ENCODE measurements at places on chromosomes 7 and 10.

- DNase-seq, result no peak
These were observed 70.4 kb upstream of the CC2D2B start for GRCh38 chr10:95837356-95837776.

GRCh38 chr7:44637788-44638594 lies 31.6 kb downstream of the OGDH start:
- no peak for DNase-seq

DNA sequence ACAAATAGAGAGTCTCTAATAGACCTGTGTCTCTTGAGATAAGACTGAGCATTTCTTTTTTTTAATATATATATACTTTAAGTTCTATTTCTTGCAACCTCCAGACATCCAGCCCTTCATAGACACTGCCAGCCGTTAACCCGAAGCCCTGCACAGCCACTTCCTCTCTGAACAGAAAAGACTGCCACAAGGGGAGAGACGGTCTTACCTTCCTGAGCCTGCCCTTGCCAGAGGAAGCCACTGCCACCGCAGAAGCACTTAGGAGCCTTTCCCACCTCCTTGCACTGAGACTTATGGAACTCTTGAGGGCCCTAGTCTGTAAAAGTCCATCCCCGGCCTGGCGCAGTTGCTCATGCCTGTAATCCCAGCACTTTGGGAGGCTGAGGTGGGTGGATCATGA lies 31.8 kb upstream of the PRSS1 start:
- DNase-seq, result no peak

DNA sequence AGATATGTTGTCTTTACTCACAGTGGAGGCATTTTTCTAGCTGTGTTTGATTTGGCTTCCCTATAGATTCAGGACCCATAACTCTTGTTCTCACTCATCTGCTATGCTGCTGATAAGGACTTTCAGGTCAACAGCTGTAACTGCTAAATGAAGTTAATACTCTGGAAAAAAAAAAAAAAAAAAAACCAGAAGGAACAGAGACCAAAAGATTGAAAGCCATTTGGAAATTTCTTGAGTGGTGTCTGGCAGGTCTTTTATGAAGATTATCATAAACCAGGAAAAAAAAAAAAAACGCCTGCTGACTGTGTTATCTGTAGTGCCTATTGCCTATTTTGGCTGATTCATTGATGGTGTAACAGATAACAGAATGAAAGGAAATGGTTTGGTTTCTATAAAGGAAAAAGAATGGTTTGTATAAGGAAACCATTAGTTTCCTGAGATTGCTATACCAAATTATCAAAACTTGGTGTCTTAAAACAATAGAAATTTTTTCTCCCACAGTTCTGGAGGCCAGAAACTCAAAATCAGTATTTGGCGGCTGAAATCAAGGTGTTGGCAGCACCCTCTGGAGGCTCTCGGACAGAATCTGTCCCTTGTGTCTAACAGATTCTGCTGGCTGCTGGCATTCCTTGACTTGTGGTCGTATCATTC lies 60.5 kb upstream of the BET1 start:
- no peak for DNase-seq

DNA sequence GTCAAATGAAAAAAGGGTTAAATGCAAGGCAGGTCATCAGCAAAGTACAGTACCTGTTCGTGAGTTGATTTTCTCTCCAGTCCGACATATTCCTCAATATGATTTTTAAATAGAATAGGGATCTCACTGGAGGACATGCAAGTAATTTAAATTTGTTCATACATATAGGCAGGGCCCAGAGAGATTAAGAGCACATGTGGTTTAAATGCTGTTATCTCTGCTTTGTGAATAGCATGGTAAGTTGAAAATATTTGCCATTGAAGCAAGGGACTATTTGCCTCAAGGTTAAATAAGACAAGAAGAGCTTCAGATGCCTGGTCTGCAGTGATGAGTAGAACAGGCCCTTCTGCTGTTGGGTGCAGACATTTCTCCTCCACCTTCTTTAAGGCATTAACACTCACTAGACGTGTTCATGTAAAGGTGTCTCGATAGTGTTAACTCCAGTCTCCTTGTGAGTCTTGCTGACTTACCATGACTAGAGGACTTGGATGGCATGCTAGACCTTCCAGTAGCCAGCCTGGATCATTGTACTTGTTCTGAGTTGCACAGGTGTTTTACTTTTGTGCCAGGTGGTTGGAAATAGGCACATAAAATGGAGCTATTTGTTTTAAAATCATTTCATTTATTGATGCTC lies 15.6 kb upstream of the AKR1C3 start:
- no peak for DNase-seq

DNA sequence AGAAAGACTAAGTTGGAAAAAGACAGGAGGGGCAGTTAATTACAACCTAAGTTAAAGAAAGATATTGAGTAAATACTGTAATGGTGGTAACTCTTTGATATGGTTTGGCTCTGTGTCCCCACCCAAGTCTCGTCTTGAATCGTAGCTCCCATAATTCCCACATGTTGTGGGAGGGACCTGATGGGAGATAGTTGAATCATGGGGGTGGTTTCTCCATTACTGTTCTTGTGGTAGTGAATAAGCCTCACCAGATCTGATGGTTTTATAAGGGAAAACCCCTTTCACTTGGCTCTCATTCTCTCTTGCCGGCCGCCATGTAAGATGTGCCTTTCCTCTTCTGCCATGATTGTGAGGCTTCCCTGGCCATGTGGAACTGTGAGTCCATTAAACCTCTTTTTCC lies 143.8 kb downstream of the GRK5 start:
- DNase-seq, result no peak

DNA sequence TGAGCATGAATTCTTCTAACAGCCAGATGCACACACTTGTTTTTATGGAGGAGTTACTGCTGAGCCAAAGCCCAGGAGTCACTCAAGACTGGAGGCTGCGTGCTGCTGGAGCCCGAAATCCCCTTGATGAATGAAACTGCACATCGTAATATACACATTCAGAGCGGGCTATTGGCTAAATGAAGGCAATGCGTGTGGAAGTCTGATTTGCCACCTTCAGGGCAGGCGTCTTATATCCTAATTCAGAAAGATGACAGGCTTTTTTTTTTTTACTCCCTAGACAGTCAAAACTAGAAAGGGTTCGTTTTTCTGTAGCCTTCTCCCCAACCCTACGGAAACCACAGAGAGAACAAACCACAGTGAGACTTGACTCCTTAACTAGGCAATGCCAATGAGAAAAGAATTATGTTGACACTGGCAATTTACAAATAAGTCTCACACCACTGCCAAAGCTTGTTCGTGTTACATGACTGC lies 227.2 kb upstream of the KLF14 start:
- no peak for DNase-seq

DNA sequence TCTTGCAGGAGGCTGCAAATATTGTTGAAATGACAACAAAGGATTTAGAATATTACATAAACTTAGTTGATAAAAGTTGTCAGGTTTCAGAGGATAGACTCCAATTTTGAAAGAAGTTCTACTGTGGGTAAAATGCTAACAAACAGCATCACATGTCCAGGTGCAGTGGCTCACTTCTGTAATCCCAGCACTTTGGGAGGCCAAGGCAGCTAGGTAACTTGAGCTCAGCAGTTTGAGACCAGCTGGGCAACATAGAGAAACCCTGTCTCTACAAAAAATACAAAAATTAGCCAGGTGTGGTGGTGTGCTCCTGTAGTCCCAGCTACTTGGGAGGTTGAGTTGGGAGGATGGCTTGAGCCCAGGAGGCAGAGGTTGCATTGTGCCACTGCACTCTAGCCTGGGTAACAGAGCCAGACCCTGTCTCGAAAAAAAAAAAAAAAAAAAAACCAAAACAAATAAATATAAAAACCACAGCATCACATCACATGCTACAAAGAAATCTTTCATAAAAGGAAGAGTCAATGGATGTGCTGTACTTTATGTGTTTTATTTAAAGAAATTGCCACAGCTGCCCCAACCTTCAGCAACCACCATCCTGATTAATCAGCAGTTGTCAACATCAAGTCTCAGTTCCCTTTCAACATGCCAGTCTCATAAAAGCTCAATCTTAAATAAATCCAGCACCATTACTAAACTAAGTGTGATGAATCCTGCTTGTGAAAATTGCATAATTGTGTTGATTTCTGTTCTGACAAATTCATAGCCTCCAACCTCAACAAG lies 83.2 kb upstream of the MBL2 start:
- no peak for DNase-seq

- DNase-seq, result peak; percentile 92
These were observed 3.2 kb upstream of the CREB5 start for GRCh38 chr7:28408960-28409715.

- DNase-seq, result peak; percentile 56
These were observed 142.5 kb upstream of the TNS3 start for GRCh38 chr7:47724335-47724982.

- DNase-seq, result no peak
These were observed 36.1 kb downstream of the BMPER start for GRCh38 chr7:33941418-33941817.

DNA sequence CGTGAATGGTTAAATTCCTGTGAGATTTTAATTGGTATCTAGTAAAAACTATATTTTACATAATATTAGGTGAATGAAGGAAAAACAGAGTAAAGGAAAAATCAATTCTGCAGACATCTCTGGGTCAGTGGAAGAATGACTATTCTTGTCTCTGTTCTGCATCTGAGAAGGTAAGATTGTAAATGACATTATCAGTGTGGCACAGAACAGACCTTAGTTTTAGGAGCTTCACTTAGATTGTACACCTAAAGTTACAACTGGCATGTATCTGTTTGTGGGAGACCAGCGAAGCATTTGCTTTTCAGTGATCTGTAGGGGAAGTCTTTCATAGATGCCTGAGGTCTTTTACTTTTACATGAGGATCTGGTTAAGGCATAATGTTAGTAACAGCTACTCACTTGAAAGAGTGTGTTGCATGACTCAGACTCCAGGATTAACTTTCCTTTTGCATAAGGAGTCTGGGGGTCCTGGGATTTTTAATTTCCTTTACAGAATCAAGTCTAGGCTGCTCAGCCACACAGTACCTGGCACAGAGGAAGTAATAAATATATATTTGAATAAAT lies 56.2 kb downstream of the JMJD1C start:
- DNase-seq, result no peak

DNA sequence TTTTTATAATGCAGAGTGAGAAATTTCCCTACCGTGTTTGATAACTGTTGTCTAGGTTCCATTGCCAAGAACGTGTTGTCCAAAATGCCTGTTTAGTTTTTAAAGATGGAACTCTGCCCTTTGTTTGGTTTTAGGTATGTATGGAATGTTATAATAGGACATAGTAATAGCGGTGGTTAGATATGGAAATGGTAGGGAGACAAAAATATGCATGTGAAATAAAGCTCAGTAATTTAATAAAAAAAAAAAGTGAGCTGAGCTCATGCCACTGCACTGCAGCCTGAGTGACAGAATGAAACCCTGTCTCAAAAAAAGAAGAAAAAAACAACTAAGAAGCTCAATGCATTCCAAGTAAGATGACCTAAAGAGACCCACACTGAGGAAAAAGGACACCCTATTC lies 72.9 kb downstream of the ZNF783 start:
- DNase-seq, result no peak

GRCh38 chr7:157433628-157434027 lies 96.8 kb downstream of the DNAJB6 start:
- no peak for DNase-seq

DNA sequence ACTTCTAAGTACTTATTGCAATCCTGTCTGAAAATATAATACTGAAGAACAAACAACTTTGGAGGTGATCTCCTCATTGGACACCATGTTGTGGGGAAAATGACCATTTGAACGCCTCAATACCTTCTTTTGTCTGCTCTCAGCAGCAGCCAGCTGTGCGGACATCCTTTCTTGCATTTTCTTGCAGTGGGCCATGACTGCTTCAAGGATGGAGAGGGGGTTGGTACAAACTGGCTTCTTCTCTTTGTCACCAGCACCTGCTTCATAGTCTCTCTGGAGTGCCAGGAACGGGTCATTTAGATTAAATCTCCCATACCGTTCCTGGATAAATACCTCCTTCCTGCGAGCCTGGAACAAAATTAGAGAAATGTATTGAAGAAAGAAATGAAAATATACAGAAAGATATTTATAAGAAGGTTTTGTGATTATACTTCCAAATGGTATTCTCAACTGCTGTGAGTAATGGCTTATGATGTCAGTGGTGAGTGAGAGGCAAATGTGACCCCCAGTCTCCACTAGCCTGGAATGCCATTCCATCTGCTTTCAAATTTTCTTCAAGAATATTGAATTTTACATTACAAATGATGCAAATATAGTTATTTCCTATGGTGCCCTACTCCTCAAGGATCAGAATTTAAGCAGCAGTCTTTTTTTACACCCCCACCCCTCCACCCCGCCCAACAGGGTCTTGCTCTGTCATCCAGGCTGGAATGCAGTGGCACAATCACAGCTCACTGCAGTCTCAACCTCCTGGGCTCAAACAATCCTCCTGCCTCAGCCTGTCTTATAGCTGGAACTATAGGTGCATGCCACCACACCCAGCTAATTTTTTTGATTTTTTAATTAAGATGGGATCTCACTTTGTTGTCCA lies 62.4 kb downstream of the CTTNBP2 start:
- DNase-seq, result no peak

DNA sequence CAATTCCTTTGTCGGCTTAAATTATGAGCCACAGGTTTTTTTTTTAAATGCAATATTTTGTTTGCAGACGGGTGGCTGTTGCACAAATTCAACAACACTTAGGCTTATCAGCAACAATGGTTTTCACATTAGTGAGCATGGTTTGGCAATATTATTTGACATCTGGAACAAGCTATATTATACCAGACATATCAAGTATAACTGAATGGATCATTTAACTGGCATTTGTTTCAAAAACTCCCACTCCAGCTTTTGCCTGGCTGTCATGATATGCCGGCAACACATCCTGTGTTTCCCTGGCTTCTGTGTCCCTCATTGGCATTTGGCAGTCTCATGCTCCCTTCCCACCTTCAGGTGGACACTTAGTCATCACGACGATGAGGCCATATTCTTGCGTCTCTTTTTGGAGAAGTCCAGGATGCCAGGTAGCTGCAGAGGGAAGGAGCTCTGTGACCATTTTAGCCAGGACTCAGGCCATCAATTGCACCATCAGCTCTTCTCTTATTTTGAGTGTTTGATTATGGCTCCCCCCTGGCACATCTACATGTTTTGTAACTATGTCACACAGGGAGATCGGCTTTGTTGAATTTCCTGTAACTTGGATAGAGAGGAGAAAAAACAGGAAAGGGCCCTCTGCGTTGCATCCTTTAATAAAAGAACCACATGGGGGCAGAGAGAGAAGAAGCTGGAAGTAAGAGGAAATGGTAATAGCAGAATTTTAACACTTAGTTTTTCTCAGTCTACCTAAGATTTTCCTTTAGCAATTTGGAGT lies 413.9 kb downstream of the LRMDA start:
- no peak for DNase-seq

DNA sequence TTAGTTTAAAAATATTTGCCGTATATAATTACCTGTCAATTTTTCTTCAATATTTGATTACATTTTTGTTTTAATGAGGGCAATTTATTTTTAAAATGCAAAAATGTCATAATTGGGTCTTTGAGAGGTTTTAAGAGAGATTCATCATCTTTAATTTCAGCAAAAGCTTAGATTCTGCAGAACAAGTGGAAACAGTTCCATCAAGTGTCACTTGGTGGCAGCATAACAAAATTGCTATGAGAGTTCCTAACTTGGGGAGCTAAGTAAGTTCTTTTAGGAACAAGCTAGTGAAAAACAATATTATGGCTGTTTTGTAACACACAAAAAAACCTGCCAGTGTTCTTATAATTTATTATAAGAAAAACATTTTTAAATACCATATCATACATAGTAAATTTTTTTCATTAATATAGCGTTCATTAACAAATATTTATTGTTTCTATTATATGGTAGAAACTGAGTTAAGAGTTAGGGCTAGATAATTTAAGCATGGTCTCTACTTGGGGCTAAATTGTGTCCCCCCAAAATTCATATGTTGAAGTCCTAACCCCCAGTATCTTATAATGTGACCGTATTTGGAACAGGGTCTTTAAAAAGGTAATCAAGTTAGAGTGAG lies 155.2 kb downstream of the MAGI2 start:
- no peak for DNase-seq

Data from chondrocyte (in vitro differentiated cells).